ENCODE measurements at places on chromosomes 11 and 22.

DNA sequence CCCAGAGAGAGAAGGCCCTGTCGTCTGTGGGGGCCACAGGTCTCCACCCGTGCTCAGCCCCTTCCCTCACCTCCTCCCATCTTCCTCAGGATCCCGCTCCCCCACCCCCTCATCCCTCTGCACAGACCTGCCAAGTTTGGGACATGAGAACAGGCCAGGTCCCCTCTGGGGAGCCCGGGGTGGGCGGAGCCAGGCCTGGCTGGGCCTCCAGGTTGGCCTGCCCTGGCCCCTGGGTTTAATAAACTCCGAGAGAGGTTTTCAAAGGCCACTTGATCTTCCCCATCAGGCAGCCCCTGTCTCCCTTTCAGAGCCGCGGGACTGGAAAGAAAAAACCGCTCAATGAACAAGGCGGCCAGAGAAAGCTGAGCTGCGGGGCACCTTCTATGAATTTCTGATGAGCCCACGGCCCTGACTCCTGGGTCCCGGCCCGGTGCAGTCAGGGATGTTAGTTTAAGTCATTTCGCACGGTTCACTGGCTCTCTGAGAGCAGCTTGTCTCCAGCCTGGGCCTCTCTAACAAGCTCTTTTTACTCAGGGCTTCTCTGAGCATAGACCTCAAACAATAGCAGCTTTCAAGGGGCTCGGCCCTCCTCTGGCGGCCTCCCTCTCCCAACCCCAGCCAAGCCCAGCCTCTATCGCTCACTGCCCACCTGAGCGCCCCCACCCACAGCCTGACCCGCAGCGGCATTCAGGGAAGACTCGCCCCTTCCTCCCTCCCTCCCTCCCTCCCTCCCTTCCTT is 64.8 kb downstream of the RPUSD4 start:
- DNase-seq: no peak

DNA sequence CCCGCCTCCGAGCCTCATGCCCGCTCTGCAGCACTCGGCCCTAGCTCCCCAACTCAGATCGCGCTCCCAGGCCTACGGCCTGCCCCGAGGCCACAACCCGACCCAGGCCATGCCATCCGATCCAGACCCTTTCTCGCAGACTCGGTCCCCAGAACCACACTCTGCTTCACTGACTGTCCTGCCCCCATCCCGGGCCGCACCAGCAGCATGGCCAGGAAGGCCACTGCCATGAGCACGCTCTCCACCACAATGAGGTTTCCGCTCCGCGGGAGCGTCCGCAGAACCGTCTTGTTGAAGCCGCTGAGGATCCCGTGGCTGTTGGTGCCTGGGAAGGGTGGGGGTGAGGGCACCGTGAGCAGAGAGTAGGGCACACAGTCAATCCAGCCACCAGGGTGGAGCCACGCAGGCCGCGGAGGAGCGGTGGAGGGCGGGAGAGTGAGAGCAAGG is 6.4 kb downstream of the UNC93B1 start:
- no peak for DNase-seq

GRCh38 chr11:35876786-35877185 is 67.1 kb upstream of the LDLRAD3 start:
- no peak for DNase-seq

DNA sequence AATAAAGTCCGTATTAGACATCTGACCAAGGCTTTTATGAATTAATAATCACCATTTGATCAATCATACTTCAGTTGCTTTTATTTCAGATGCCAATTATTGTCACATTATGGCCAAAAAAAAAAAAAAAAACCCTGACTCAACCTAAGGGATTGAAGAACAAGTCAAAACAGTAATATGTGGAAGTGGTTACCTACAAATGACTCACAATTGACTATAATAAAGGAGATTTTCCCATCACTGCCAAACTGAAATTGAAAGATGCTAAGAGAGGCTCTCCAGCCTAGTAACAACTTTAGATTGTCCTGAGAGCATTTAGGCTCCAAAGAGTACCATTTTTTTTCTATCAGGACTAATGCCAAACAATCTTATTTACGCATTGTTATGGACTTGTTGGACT is 35.2 kb downstream of the SOX6 start:
- no peak for DNase-seq

GRCh38 chr11:102581066-102581465 is 44.1 kb downstream of the MMP20 start:
- no peak for DNase-seq

GRCh38 chr11:130804306-130805076 is 111.8 kb downstream of the SNX19 start:
- DNase-seq: no peak

GRCh38 chr11:117818041-117818873 is 6.3 kb downstream of the FXYD2 start:
- DNase-seq: no peak

- DNase-seq: no peak
These were observed 46.8 kb downstream of the CACNA1I start for GRCh38 chr22:39617342-39617741.

- DNase-seq: peak; percentile 5
These were observed 36.1 kb downstream of the AMBRA1 start for GRCh38 chr11:46557684-46558151.

GRCh38 chr11:31793264-31793663 is 17.9 kb downstream of the PAX6 start:
- DNase-seq: no peak

GRCh38 chr11:17839450-17839849 is 104.9 kb downstream of the KCNC1 start:
- DNase-seq: no peak

DNA sequence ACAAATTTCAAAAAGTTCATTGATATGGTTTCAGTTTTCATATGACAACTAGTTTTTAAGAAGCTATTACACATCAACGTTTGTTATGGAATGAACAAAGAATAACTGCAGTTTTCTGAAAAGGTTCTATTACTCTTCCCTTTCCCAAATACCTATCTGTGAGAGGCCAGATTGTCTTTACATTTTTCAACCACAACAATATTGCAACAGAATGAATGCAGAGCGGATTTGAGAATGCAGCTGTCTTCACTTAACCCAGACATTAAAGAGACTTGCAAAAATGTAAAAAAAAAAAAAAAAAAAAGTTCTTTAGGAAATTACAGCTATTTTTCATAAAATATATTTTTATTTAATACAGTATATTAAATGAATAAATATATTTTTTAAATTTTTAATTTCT is 250.8 kb downstream of the DDX10 start:
- no peak for DNase-seq

DNA sequence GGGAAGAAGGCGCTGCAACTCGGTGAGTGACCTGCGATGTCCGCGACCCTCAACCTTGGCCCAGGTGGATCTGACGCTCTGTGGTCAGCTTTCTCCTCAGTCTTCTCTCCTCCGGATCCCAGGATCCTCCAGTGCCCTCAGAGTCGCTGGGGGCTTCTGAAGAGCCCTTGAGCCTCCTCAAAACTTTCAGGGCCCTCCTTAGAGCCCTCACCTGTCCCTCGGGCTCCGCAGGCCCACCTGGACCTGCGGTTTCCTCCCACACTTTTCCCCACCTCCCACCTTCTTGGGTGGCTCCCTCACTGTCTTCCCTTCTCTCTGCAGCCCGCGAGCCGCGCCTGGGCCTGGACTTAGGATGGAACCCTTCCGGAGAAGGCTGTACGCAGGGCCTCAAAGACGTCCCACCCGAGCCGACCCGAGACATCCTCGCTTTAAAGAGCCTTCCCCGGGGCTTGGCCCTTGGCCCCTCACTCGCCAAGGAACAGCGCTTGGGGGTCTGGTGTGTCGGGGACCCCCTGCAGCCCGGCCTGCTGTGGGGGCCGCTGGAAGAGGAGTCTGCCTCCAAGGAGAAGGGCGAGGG is 335 bp downstream of the ZNF408 start:
- no peak for DNase-seq

GRCh38 chr11:102874852-102875251 is at the start of gene MMP12:
TSS of gene MMP12 (minus strand) at chr11:102874982. CDS start at chr11:102874937, 45 bp downstream.
- DNase-seq: no peak

DNA sequence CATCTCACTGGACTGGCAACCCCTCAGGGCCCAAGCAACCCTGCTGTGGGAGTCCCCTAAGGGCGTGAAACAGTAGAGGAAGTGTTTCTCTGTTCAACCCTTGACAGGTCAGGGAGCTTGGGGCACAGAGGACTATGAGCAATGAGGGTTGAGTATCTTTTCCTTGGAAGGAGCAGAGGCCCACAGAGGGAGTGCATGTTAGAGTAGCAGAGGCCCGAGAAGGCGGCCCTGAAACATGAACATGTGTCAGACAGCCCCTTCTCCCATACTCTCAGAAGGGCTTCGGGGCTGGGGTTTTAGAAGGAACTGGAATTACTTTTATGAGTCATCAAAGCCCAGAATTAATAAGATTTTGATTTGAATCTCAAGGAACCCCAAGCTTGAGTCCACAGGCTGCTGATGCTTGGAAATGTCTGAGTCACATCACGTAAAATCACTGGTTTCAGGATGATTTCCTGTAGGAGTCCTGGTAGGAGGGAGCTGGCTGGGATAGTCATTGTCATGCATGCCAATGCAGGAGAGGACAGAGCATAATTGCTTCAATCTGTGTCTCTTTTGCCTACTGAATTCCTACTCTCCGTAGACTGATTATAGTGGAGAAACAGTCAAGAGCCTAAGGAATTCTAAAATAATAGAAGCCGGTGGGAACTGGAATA is 22.6 kb downstream of the C11orf71 start:
- peak; percentile 59 for DNase-seq

DNA sequence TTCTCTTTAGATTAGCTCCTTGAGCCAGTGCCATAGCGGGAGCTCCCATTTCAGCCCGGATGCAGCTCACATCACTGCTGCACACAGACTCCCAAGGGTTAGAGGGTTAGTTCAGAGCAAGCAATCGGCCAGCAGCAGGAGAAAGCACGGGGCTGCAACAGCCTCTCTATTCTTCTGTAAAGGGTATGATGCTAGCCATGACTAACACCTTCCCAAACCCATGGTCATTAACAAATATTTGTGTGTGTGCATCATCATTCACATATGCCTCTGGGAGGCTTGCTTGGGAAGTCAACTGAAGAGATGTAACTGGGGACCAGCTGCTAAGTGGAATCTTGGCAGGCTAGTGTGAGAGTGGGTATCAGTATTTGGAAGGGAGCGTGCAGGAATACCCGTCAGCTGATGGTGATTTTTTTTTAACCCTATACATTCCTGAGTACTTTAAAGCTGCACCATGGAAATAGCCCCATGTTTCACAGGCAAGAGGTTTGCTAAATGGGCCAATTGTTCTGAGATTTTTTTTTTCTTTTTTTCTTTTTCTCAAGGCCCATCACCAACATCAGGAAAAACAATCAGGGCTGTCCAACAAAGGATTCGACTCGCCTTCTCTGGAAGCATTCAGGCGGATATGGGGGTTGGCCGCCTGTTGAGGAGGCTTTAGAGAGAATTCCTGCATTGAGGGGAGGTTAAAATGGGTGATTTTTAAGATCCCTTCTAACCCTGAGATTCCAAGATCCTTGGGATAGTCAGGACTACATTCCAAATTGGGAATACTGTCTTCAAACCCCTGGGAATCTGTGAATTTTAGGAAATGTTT is 33.2 kb upstream of the CCDC89 start:
- peak; percentile 95 for DNase-seq

DNA sequence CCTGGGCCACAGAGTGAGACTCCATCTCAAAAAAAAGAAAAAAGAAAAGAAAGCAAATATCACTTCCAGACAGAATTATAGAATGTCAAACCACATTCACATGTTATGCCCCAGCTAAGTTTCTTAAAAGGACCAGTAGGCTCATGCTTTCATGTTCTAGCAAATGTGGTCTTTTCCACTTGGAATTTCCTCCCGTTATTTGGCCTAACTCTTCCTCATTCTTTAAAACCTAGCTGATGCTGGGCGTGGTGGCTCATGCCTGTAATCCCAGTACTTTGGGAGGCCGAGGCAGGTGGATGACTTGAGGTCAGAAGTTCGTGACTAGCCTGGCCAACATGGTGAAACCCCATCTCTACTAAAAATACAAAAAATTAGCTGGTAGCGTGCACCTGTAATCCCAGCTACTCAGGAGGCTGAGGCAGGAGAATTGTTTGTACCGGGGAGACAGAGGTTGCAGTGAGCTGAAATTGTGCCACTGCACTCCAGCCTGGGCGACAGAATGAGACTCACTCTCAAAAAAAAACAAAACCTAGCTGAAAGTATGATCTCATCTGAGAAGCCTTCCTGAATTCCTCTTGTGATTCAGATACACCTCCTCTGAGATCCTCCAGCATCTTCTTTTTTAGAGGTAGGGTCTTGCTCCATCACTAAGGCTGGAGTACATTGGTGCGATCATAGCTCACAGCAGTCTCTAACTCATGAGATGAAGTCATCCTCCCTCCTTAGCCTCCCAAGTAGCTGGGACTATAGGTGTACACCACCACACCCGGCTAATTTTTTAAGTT is 50.4 kb downstream of the FCHSD2 start:
- no peak for DNase-seq

GRCh38 chr22:30408388-30409102 is 11.7 kb downstream of the SEC14L2 start:
- DNase-seq: no peak

DNA sequence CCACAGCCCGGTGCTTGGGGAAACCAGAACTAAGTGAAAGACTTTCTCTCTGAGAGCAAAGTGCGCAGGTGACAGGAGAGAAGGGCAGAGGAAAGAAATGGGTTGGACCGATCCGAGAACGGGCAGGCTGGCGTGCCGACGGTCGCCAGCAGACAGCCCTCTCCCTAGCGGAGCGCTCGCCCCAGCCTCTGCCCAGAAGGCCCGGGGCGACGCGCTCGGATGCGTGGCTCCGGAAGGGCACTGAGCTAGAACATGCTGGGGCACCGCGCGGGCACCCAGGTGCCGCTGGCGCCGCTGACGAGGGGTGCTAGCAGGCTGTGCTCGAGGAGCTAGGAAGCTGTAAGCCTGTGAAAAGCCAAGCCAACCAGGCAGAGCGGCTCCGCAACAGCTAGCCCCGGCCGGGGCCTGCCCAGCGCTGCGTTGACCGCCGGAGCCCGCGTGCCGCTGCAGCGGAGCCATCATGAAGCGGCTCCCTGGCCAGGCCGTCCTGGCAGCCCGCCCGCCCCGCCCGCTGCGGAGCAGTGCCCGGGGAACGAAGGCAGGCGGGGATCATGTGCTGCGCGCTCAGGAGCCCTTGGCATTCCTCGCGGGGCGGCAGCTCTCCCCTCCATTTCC is 22.1 kb upstream of the RRAS2 start:
- DNase-seq: peak; percentile 54

DNA sequence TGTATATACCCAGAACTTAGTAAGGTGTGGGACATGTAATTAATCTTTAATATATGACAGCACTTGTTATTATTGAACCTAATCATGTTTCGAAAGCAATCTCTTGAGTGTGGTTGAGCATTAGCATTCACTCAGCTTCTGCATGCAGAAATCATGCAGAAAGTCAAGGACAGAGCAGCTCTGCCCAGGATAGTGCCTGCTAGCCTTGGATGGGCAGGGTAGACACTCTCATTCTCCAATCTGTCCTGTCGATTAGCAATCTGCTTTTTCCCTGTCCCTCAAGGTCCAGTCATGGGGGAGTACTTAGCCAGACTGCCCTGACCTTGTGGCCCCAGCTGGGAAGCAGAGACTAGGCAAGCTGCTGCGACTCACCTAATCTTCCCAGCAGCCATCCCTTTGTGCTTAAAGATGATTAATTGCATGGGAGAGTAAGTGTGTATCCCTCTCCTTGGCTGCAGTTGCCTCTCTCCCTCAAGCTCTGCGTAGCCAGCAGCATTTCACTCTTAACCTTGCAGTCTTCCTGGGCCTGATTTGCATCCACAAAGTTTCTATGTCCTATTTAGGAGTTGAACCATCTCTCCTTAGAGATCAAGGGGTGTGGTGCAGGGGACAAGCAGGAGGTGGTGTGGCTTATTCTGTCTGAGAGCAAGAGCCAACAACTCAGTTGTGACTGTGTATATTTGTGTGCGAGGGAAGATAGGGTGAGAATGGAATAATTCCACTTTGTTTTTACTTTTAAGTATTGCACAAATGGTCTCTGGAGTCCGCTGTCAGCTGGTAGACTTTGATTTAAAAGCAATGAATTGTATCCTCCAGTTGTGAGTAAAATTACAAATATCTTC is 101.4 kb downstream of the FDX1 start:
- DNase-seq: peak; percentile 34

GRCh38 chr11:69888483-69889181 is 69.4 kb upstream of the FGF3 start:
- peak; percentile 65 for DNase-seq

Measured in fibroblast of the aortic adventitia (primary cell).